ENCODE measurements at places on chromosomes 5 and 9.

DNA sequence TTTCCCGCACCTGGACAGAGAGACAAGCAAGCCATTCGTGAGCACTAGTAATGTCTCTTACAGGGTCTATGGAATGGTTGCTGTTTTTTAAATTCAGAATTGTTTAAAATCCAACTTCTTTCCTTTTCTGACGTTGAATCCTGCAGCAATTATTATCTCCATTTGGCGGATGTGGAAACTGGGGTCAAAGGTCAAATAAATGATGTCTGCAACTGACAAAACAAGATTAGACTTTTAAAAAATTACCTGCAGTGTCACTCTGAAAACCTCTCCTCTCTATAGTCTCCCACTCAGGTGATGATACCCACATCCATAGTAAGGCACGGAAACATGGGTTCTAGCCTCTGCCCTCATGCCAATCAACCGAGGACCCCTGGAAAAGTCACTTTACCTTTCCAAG, 142.7 kb upstream of the SMIM23 start:
- no peak for DNase-seq

- peak; percentile 64 for DNase-seq
Measured at GRCh38 chr5:34531751-34532360, 124.3 kb upstream of the RAI14 start.

GRCh38 chr5:56490971-56491468, 257.9 kb upstream of the ANKRD55 start:
- DNase-seq = peak; percentile 14

GRCh38 chr5:14834062-14834461, 37.5 kb downstream of the ANKH start:
- no peak for DNase-seq

DNA sequence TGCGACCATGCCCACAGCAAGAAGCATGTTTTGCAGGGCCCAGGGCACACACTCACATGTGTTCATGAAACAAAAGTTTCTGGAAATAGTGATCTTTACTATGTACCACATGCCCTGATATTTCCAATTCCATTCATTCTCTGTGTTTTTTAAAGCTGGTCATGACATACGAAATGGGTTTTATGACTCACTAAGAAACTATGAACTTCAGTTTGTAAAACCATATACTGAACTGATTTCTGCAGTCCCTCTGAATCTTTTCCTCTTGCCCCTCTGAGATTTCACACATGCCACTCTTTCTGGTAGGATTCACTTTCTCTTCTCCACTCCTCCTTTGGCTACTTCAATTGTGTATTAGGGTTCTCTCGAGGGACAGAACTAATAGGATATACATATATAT, 416.1 kb upstream of the TRPC7 start:
- no peak for DNase-seq

DNA sequence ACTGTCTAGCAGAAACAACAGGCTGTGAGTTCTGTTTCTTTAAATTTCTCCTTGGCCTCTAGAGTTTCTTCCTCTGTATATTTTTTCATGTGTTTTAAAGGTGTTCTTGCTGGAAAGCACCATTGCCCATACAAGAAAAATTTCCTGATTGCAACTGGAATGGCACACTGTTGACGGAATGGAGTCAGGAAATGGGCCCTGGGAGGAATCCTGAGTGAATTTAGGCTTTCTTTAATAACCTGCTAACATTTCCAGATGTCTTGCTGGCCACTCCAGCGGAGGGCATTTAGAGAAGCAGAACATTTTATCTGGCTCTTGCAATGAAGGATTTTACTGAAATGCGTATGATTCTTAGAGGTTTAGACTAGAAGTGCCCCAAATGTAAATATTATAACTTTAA, 736.3 kb downstream of the TAF11L14 start:
- DNase-seq = no peak

- no peak for DNase-seq
Measured at GRCh38 chr5:1115123-1115815, 3.4 kb upstream of the SLC12A7 start.

- no peak for DNase-seq
Measured at GRCh38 chr5:109708813-109709212, 19.1 kb downstream of the MAN2A1 start.

DNA sequence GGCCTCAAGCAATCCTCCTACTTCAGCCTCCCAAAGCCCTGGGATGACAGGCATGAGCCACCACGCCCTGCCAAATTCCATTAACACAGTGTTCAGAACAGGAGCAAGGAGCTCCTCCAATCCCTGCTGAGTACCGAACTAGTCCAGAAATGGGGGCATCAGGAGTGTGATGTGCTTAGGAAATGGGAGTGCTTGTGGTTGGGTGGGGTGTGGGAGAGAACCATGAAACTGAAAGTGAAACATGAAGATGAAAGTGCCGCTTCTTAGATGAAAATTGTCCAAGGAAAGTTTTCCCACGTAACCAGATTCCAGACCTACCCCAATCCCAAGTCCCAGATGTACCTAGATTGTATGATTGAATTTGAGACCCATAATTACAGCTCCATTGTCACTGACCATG, 16.7 kb upstream of the ZNF131 start:
- DNase-seq = no peak

- peak; percentile 28 for DNase-seq
Measured at GRCh38 chr5:35359859-35360258, 129.6 kb upstream of the PRLR start.

DNA sequence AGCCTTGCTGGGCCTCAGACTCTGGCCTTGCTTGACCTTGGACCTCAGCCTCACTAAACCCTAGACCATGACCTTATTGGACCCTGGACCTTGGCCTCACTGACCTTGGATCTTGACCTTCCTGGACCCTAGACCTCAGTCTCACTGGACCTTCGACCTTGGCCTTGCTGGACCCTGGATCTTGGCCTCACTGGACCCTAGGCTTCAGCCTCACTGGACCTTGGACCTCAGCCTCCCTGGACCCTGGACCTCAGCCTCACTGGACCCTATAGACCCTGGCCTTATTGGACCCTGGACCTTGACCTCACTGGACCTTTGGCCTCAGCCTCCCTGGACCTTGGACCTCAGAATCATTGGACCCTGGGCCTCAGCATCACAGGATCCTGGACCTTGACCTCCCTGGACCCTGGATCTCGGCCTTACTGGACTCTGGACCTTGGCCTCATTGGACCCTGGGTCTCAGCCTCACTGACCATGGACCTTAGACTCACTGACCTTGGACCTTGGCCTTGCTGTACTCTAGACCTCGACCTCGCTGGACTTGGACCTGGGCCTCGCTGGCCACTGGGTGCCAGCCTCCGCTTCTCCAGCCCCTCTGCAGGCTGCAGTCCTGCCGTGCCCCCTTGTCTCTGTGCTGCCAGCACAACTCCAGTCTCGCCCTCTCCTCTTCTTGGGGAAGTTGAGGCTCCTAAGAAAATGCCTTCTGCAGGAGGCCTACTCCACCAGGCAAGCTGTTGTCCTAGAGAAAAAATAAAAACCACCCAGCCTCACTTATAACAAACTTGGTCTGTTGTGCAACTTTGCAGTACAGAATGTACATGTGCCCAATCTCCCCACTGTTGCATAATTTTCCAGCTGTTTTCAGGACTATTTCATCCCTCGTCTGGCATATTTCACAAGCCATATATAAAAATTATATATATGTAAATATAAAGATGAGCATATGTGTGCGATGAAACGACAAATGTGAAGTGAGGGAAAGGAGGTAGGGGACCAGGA, 11.0 kb upstream of the ADAMTS2 start:
- no peak for DNase-seq

DNA sequence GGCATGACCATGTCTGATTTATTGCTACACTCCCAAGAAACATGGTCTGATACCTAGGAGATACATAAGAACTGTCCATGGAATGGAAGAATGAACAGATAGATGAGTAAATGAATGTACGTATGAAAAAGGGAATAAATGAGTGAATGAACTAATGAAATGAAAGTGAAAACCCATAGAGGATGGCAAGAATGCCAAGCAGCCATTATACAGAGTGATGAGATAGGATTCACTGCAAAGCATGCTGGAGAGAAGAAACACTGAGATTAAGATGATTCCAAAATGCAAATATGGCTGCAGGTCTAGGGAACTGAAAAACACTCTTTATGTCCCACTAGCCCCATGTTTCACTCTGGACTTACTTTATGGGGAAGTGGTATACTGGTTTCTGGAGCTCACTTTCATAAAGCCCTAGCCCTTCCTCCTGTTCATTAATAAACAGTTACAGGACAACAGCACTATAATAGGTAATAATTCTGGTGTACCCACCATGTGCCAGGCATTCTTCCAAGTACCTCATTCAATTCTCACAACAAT, 170.3 kb upstream of the RAD23B start:
- DNase-seq = no peak

DNA sequence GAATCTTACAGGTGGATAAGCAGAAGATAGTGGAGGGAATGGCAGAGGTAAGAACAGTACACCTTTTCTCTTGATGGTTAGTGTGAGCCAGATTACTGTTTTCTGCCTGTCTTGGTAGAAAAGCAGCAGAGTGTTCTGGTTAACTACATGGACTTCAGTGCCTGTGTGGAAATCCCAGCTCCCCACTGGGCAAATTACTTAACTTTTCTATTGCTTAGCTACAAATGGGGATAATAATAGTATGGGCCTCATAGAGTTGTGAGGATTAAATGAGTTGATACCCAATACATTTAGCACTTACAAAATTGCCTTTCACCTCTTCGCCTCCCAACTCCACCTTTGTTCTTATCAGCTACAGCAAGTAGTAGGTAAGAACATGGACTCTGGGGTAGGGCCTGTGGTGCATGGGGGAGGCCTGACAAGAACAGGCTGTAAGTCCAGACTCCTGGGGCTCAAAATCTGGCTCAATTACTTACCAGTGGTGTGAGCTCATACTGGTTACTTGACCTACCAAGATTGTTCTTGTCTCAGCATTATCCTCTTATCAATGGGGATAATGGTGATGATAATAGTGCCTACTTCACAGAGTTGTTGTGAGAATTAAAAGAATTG, 125.1 kb downstream of the LIFR start:
- DNase-seq = no peak

GRCh38 chr5:15798006-15798405, 298.0 kb downstream of the FBXL7 start:
- DNase-seq = peak; percentile 41

DNA sequence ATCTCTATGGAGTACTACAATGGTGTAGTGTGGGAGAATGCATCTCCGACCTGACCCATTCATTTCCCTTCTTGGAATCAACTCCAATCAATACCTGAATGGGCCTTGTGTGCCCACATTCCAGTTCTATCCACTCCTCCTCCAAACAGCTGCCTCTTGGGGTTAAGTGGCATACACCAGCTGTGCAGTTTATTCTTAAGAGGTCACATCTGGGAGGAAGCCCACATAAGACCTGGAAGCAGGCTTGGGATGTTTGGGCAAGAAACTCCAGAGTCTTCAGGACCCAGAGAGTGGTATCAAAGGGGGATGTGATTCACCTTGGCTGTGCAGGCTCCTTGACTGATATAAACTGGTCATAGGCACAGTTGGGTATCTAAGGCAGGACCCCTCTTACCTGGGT, 46.0 kb downstream of the ACTBL2 start:
- no peak for DNase-seq

DNA sequence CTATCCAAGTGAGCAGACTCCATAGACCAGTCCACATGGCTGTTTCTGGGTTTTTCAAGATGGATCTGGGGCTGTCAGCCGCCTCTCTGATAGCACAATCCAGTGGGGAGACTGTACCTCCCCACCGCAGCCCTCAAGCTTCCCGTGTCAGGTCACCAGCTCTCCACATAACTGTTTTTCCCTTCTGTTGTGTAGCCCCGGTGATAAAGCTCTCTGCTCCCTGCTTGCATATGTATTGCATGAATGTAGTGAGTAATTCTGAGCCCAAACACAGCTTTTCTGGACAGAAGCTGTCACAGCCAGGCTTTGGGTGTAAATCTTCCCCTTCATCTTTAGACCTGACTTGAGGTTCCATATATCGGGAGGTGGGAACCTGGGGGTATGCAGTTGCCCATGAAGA, 23.1 kb upstream of the CFAP157 start:
- DNase-seq = no peak

- DNase-seq = no peak
Measured at GRCh38 chr5:166899343-166899742, 1392.1 kb upstream of the WWC1 start.

DNA sequence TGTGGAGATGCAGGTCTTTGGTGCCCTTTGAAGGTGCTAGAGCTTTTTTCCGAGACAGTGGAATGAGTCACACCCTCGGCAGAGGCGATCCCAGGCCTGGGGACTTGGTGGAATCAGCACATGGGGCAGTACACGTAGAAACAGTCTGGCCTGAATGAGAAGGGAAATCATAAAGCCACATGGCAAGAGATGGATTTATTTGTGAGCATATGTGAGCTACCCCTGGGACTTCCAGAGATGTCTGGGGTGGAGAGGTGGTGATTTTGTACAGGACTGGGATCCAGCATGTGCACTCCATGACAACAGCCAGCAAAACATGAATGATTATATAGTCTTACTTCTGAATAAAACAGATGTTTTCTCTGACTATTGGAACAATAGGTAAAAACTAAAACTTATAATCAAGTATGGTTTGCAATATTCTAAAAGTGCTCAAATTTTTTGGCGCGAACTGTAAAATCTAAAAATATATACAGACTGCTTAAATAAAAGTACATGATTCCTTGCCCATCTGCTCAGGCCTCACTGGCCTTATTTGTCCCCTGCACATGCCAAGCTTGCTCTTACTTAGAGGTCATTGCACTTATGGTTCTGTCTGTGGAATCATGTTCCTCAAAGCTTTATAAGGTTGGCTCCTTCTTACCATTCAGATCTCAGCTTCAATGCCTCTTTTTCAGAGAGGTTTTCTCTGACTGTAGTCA, 54.7 kb upstream of the SMARCA2 start:
- DNase-seq = peak; percentile 69

GRCh38 chr9:134663084-134663483, 21.5 kb downstream of the COL5A1 start:
- no peak for DNase-seq

GRCh38 chr9:100324594-100325200, 28.0 kb downstream of the TEX10 start:
- peak; percentile 70 for DNase-seq

- DNase-seq = no peak
Measured at GRCh38 chr9:108654566-108654965, 201.2 kb downstream of the ACTL7B start.

DNA sequence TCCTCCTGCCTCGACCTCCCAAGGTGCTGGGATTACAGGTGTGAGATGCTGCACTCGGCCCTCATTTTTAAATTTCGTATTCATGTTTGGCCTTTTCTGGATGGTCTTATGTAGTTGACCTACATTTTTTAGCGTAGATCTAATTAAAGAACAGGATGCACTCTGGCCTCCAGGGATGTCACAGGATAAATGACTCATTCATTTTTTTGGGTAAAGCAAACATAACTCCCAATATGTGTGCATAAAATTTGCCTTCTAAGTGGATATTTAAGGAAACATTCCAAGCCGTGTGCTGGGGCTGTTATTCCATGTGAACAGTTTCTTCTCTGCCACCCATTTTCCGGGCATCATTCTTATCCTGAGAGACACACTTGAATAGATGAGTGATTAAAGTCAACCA, 501.6 kb downstream of the IRX1 start:
- DNase-seq = no peak

Data from tongue (tissue), 3 donors.